Upper lobe of right lung (tissue), 1 donor: ENCODE measurements at places on chromosomes 11 and 22. TPM values are rescaled to one million over a fixed set of nuclear protein-coding genes. Genes with fewer than 3 reads are reported as not detected.

UNC93B1 gene
- 79.5 TPM for total RNA-seq

MCM5 gene
- 22.1 TPM for total RNA-seq

MMP12 gene
- 0.75 TPM for total RNA-seq

- DNase-seq: peak; percentile 70
These were observed 20.6 kb upstream of the PLEKHB1 start for GRCh38 chr11:73625696-73626318.

GRCh38 chr11:93493252-93493897 lies 49.8 kb downstream of the SMCO4 start:
- no peak for DNase-seq

GRCh38 chr22:26322179-26322905 lies 106.7 kb upstream of the ASPHD2 start:
- no peak for DNase-seq

DNA sequence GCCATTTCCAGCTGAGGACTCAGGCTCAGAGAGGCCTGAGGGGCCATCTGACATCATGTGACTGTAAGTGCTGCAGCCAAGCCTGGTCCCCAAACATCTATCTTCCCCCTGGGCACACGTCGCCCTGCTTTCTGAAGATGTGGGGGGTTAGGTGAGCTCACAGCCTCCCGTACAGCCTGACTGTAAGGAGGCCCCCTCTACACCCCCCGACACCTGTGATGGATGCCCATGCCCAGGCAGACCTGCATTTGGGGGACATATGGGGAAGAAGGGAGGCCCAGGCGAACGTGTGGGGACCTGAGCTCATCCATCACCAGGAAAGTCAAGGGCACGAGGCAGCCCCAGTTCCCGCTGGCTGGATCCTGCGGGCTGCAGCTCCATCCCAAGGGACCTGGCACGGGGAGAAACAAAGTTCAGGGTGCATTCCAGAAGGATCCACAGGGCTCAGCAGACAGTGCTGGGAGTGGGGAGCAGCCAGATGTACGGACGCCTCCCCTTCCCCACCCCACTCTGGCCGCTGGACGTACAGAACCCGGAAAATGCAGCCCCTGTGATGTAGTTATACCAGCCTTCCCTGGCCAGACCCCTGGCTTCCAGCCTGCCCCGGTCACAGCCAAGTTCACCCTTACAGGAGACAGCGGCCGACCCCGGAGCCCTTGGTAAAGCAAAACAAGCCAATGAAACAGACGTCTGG lies 1431.4 kb downstream of the BRD1 start:
- no peak for DNase-seq

DNA sequence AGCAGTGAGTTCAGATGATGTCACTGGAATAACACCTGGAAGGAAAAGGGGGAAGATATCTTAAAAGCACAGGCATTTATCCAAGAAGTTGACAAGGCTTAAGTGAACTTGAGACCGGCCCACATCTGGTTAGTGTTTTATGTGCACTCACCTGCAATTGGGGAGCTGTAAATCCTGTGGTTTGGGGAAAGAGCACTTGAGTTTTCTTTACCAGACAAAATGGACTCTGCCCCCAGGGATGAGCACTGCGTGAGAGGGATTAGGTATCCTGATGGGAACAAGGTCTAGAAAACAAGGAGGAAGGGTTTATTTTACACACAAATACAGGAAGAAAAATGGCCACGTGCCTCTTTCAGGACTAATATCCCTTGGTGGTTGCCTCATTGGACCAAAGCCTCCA lies 15.2 kb downstream of the E2F8 start:
- DNase-seq: no peak

DNA sequence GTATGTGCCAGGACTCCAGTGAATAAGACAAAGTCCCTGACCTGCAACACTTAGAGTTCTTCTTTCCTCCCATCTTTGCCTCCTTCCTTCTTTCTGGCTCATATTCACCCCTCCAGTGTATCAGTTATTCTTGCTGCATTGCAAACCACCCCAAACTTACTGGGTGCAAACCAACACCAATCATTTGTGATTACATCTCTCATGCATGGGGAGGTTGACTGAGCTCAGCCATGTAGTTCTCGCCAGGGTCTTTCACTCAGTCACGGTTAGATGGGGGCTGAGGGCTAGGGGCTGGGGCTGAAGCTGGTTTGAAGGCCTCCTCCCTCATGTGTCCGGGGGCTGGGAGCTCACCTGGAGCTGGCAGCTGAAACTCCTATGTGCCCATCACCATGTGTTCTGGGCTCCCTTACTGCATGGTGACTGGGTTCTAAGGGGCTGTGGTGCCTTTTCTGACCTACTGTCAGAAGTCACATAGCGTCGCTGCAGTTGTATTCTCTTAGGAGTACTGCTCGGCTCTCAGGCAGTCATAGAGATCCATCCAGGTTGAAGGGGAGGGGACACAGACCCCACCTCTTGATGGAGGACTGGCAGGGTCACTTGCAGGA lies 35.0 kb upstream of the CACNG2 start:
- peak; percentile 36 for DNase-seq

- DNase-seq: no peak
These were observed 813.3 kb downstream of the OPCML start for GRCh38 chr11:132718711-132719671.

DNA sequence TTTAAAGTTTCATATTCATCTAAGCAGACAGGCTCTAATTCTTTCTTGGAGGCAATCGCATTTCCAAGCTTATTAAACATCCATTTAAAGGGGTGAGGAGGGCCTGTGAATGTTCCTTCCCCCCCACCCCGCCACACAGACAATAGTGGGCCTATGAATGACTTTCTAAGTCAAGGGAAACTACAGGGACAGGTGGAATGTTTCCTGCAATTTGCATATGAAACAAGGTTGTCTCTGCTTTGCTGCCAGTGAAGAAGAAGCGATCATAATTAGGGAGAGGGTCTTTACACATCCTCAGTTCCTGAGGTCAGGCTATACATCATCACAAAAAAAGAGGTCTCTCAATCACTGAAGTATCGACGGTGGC lies 127.9 kb upstream of the OPCML start:
- DNase-seq: no peak

DNA sequence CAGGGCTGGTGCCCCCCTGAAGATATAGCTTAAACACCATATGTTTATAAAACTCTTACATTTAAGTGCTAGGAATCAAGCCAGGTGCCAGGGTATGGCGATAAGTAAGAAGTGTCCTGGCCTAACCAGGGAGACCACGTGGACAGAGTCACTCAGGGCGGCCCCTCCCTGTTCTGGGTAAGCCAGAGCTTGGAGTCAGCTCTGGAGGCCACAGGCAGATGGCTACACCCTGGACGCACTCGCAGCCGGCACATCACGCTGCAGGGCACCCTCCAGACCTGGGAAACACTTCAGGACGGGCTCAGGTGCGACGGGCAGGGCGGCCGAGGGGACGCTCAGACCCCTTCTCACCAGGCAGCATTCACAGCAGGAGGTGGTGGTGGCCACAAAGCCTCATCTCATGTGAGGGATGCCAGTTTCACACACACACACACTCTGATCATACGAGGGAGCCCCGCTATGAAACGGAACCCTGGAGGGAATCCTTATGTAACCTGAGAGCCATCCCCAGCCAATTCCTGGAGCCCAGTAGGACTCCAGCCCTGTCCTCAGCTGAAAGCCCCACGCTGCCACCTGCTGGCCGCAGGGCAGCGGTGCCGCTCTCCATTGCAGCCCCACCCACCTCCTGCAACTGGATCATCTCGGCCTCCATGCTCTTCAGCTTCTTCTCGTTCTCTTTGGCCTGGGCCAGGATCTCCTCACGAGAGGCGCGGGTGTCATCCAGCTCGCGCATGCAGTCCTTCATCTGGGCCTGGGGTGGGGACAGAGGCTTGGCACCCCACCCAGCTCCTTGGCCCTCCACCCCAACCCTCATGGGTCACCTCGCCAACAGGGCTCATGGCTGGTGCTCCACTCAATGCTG lies 33.4 kb downstream of the APOL1 start:
- DNase-seq: peak; percentile 87

DNA sequence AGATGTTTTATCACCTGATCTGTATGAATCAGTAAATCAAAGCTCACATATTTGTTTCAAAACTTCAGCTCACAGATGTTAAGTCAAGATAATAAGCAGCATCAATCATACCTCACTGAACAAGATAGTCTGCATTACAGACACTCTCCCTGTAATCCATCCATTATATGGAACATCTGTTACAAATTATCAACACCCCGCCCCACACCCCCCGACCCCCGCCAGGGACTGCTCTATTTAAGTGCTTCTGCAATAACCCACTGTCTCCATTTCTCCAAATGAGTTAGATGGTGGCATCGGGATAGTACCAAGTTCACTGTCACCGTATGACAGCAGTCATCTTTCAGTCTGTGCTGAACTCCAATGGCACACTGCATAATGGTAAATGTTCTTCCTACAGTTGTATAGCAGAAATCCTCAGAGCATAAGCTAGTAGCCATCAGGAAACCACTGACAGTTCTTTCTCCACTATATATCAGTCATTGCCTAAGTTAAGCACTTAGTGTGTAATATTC lies 447.0 kb upstream of the ARHGAP42 start:
- DNase-seq: no peak

DNA sequence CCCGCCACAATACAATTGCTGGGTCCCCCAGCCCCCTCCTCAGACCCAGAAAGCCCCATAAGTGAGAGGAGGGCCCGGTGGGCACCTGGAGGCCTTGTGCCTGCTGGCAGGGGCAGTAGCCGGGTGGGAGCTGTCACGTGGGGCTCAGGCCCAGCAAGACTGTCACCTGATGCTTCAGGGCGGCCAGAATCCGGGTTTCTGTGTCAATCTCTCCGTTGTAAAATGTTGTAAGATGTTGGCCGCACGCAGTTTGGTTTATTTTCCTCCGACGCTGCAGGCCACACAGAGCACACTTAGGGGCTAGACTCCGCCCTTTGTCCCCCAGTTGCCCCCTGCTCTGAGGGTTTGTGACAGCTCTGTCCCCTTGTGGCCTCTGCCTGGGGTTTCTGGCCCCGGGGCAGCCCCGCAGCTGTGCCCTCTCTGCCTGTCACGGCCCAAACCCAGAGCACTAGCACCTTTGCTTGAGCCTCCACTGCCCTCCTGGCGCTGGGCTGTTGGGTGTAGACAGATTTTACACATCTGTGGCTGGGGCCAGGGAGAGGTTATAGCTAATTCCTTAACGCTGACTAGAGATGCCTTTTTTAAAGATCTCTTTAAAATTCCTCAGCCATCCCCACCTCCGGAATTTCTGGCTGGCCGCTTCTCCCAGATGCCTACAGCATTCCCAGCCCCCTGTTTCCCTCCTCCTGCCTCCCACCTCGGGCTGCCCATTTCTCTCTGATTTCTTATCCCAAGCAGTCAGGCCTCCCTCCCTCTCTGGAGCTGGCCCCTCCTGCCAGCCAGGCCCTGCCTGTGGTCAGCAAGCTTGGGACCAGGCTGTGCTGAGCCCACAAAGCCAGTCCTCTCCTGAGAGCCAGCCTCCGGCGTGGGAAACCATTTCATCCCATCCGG lies 3.2 kb upstream of the PRR5 start:
- DNase-seq: no peak

DNA sequence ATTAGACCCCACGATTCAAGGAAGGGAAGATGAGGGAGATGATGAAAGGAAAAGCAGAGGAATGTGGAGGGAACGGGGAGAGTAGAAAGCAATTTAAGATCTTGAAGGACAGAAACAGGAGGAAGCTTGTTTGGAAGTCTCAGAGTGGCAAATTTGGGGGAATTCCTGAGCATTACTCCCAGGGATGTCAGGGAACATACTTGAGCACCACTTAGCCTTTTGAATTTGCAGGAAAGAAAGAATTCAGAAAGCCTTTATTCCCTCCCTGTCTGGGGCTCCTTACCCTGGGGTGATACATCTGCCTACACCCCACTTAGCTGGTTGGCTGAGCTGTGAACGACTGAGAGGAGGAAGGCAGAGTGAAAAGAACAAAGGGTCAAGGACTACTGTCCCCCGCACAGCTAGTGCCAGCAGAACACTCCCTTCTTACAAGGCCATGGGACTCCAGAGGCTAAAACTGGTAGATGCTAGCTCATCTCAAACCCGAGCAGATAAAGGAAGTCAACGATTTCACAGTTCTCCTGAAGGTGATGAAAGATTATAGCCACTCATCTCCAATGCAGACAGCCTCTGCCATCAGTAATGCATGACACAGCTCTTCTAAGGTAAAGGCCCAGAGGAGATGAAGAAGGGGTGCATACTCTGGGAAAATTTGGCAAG lies 84.0 kb upstream of the AKIP1 start:
- DNase-seq: no peak

GRCh38 chr11:78039919-78040671 lies 17.0 kb upstream of the KCTD14 start:
- peak; percentile 83 for DNase-seq

DNA sequence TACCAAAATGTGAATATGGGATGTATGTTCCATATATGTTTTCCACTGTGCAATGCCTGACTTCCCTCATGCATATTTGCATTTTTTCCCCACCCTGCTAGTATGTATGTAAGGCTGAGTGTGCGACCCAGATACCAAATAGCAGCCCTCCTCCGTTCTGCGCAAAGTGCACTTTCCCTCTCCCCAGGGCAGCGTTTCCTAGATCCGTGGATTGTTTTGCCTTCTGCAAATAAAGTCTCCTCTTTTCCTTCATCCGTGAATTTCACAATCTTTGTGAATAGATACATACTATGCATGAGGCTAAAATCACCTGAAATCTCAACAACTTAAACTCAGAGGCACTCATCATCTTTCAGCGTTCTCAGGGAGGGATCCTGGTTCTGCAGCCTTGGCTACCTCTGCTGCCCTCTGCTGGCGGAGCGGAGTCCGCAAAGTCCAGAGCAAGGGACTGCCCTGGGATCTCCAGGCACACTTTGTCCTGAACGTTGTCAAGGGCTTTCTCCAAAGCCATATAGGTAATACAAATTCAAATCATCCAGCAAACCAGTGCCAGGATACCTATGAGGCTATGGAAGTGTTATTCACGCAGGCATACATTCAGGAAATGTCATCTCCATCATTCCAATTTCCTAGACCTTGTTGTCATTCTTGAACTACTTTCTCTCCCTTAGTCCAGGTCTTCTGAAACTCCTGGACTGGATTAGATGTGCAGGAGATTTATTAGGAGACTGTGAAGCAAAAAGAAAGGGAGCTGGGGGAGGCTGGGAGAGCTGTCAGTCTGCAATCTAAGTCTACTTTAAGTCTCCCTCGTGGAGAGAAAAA lies 53.1 kb downstream of the CNTF start:
- DNase-seq: peak; percentile 88

DNA sequence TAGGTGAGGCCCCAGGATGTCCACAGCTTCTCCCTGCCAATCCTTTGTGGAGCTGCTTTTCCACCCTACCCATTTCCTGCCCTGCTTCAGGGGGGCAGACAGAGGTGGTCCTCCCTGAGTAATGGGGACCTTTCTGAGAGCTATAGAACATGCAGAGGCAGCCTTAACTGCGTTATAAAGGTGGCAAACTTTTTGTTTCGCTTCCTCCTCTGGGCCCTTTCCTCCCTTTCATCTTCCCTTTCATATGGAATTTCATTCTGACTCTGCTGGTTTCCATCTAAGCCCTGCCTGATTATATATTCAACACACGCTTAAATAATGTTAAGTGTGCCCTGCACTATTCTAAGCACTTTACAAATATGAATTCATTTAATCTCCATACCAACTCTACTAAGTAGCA lies 169.3 kb upstream of the E2F8 start:
- no peak for DNase-seq

- DNase-seq: no peak
These were observed 98.2 kb downstream of the INSC start for GRCh38 chr11:15212876-15213275.
